ENCODE measurements at places on chromosomes 5 and 9.
A peak's percentile ranks its signal among the peaks of the same experiment; 100 is the strongest.

DNA sequence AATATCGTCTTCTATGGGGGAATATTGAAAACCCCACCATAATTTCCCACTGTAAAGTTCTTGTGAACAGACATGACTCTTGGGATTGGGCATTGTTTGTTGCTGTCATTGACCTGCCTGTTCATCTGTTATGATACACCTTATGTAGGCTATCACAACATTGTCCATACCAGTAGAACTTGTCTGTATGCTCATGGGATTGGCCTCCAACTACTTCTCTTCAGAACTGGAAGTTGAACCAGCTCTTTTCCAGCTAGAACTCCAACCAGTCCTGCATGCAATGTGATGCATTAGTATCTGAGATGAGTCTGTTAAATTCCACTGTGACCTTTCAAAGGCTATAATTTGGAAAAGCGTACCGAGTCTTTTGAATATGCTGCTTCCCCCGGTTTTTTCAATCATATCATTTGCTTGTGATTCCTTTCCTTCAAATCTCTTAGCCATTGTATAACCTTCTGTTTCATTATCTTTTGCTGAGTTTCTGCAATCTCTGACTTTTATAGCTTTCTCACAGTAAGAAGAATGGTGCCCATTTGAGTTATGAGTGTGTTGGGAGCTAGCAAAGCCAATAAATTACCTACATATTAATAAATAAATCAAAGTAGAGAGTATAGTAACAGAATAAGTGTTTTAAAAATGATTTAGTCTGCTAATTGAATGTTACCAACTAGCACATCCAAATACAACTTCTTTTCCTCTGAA, 101.9 kb downstream of the PLK2 start:
- no peak for DNase-seq

DNA sequence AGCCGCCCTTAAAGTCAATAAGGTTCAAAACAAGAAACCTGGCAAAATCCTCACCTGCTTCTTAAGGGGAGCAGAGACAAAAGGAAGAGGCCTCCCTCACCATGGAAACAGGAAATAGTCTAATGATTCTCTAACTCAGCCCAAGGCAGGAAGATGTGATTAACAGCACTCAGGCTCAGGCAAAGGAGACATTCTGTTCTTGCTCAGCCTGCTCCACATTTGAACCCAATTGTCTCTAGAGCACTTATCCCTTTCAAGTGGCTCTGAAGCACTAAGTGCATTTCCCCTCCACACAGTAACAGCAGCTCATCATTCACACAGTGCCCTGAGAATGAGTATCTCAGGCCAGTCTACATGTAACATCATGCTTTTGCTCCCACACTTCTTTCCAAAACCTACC, 72.3 kb downstream of the NIPSNAP3B start:
- no peak for DNase-seq

GRCh38 chr5:146699664-146700418, 178.7 kb downstream of the PPP2R2B start:
- no peak for DNase-seq

DNA sequence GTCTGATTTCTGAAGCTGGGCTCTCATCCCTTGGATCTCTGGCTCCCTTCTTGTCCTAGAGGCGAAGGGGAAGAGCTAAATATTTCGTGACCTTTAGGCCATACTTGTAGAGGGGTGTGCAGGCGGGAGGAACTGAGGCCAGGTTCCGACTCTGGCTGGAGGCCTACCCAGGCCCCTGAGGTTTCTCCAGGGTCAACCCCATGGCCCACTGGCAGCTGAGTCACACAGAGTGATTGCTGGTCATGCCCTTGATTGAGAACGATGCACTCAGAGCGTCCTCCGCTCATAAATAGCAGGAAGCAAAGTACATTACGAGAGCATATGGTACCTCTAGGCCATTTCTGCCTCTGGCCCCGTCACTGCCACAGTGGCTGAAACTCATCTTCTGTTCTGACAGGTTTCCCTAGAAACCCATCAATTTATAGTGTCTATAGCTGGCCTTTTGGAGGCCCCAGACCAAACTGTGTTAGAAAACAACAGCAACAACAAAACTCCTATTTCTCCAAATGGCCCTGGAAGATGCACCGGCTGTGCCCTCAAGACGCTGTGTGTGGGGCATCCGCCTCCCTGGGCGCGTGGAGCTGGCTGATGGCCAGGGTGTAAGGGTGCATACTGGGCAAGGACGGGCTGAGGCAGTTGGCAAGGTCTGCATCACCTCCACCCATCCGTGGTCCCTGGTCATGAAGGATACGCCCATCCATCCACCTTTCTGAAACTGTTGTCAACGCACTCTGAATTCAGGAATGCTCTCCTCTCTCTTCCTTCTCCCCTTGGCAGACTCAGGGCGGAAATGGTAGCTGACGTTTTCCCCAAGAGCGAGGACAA, 32.9 kb upstream of the FCN1 start:
- no peak for DNase-seq

DNA sequence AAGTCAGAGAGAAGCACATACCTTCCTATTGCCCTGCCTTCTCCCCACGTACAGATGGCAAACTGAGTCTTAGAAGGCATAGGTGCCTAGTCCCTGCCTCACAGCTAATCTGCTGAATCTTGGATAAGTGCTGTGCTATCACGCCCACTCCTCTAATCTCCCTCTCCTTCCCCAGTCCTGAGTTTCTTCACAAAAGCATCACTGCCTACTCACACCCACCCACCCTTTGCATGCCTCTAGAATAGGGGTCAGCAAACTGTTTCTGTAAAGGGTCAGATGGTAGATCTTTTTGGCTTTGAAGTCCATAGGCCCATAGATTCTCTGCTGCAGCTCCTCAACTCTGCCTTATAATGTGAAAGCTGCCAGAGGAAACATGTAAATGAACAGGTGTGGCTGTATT, 23.2 kb upstream of the JADE2 start:
- no peak for DNase-seq

DNA sequence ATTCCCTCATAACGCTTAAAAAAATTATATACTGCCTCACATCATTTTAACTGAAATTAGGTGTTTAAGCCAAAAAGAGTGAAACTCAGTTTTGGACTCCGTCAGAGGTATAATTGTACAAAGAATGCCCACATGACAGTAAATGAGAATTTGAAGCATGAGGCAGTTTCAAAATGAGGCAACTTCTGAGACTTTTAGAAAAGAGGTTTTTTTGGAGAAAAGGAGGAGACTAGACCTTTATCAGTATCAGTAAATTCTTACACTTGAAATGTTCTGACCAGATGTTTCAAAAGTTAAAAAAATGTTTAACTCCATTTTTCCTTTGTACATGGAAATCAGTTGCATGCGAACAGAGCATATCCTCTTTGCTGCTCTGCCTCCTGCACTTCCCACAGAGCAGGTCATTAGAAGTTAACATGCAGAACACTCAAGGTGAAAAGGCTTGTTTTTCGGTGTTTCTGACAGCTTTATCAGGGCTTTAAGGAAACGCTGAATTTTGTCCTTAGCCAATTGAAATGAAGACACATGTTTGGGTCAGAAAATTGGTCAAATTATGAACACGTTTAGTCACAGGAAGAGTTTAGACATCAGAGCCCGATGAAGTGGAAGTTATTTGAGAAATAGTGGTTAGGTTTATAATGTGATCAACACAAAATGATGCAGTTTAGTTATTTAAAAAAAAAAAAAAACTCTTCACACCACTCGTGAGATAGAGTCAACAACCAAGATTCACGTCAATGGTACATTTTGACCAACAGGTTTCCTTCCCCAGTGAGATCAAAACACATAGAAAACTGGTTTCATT, 59.5 kb downstream of the PIK3R1 start:
- DNase-seq, result no peak

- no peak for DNase-seq
Measured at GRCh38 chr5:169085212-169085611, 215.7 kb downstream of the SLIT3 start.

- DNase-seq, result no peak
Measured at GRCh38 chr9:106482733-106483132, 380.2 kb upstream of the ZNF462 start.

DNA sequence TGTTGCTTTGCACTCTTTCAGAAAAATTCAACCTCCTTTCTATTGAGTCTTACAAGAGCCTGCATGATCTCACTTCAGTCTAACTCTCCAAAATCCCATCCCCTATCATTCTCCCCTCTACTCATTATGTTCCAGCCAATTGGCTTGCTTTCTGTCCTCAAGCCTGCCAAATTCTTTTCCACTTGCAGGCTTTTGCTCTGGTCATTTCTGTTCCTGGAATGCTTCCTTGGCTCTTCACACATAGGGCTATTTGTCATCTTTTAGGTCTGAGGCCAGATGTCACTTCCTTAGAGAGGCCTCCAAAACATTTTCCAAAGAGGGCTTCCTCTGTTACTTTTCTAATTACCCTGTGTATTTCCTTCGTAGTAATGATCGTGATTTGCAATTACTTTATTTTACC, 11.8 kb upstream of the CHD1 start:
- peak; percentile 24 for DNase-seq

GRCh38 chr5:78956901-78957300, 28.2 kb downstream of the ARSB start:
- no peak for DNase-seq

DNA sequence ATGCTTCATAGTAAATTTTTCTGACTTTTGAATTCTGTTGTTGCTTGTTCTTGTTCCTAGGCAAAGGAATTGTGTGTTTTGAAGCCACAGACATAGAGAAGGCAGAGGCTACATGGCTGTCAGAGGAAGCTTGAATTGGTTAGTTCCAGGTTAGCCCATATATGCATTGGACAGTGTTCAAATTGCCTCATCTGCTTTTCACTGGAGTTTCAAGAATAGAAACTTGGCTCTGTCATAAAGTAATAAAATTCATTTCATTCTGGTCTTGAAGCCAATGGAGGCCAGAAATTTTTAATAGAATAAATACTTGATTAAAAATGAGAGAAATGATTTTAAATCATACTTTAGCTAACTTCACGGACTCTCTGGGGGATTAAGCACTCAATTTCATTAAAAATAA, 178.0 kb downstream of the YIPF5 start:
- no peak for DNase-seq

GRCh38 chr5:67221487-67222242, 25.1 kb upstream of the CD180 start:
- DNase-seq, result no peak

DNA sequence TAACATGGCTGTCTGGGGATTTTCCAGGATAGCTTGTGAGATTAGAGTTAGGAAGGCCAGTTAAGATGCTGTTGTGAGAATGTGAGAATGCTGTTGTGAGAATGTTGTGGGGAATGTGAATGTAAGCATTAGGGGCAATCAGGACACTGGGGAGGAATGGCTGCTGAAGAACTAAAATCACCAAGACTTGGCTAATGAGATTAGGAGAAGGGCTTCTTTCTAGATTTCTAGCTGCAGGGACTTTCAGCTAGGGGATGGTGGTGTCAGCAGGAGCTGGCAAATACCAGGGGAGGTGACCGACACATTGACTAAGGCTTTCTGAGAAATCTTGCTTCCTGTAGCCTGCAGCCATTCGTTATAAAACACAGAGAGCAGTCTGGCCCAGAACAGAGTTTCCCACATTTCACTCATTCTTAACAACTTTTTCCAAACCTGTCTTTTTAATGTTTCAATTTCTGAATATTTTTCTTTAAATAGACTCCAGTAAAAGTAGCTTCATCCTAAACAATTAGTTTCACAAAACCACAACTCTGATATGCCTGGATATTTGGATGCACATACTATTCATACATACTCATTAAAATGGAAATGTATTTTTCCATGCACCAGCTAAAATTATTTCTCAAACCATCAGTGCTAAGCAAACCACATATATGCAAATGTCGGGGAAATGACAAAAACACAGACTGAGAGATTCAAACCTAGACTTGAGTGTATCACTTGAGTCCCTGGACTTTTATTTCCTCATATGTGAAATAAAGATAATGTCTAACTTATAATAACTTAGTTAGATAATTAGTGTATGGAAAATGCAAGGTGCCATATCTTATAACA, 89.3 kb upstream of the TNC start:
- no peak for DNase-seq

GRCh38 chr9:97314503-97314902, 7.0 kb downstream of the CCDC180 start:
- no peak for DNase-seq

DNA sequence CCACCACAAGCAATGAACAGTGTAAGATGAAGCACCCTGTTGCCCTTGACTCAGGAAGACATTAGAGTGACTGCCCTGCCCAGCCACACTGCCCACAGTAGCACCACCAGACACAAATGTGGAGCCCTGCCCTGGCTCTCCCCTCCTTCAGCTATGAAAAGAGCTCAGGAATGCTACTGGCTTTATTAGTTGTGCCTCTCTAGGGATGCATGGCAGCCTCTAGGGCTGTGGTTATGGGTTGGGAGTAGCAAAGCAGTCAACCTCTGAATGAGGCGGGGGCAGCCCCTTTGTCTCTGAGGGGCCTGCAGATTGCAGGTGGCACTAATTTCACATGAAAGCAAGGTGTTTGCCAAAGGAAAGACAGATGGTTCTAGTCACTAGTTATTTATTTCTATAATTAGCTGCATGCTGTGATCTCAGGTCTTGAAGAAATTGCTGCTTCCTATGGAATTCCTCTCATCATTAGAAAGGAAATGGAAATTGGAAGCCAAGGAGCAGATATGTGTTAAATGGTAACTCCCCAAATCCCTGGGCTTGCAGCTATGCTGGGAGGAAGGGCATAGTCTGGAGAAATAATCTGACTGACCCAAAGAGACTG, 259.4 kb downstream of the TLR4 start:
- DNase-seq, result no peak

- DNase-seq, result no peak
Measured at GRCh38 chr5:124124711-124125229, 612.8 kb downstream of the CSNK1G3 start.

DNA sequence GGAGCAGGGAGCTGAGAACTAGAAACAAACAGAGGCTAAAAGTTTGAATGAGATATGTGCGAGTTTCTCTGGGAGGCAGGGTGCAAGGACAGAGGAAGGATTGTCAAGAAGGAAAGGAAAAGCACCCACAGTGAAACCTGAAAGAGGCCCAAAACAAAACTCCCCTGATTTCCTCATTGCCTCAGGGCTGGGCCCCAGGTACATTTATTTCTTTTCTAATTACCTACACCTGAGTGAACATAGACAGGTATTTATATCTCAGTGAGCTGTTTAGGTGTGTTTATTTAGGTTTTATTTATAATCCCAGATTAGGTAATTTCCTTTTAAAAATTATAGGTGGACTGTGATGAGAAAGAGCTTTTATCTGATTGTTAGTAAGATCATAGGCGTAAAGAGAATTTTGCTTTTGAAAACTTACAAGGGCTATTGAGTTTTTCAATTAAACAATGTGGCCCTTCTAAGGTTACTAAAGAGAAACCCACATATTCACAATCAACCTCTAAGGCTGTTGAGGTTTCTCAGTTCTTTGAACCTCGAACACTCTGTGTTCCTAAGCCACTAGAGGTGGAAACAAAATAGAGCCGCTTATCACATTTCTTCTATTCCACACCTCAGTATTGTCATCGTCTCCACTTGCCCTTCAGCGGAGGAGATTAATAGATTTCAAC, 344.8 kb downstream of the ZNF608 start:
- no peak for DNase-seq

GRCh38 chr5:150353032-150353675, 4.3 kb upstream of the TCOF1 start:
- DNase-seq, result no peak

- DNase-seq, result no peak
Measured at GRCh38 chr5:91135475-91136248, 247.5 kb downstream of the ARRDC3 start.

- DNase-seq, result no peak
Measured at GRCh38 chr5:167940911-167941310, 350.5 kb upstream of the WWC1 start.
